Right kidney (tissue), 9 donors: ENCODE measurements at places on chromosomes 11 and 22.

DNA sequence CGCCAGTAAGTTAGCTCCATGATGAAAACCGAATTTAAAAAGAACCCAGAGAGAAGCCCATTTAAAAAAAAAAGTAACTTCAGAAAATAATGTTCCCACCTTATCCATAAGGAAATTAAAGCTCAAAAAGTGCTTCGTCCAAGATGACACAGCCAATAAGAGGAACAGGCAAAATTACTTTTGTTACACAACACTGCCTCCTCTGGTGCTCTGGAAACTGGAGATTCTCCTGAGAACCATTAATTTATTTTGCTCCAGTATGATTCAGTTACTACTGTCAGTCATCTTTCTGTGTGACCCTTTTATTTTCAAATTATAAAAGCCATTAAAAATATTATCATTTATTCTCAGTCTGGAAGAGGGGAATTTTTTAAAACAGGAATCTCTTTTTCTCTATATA, 2.0 kb downstream of the IFT27 start:
- DNase-seq: no peak

- DNase-seq: no peak
These were observed 54.4 kb downstream of the GRAMD1B start for GRCh38 chr11:123484448-123484847.

GRCh38 chr11:8610532-8611116, 16.6 kb upstream of the STK33 start:
- peak; percentile 19 for DNase-seq

DNA sequence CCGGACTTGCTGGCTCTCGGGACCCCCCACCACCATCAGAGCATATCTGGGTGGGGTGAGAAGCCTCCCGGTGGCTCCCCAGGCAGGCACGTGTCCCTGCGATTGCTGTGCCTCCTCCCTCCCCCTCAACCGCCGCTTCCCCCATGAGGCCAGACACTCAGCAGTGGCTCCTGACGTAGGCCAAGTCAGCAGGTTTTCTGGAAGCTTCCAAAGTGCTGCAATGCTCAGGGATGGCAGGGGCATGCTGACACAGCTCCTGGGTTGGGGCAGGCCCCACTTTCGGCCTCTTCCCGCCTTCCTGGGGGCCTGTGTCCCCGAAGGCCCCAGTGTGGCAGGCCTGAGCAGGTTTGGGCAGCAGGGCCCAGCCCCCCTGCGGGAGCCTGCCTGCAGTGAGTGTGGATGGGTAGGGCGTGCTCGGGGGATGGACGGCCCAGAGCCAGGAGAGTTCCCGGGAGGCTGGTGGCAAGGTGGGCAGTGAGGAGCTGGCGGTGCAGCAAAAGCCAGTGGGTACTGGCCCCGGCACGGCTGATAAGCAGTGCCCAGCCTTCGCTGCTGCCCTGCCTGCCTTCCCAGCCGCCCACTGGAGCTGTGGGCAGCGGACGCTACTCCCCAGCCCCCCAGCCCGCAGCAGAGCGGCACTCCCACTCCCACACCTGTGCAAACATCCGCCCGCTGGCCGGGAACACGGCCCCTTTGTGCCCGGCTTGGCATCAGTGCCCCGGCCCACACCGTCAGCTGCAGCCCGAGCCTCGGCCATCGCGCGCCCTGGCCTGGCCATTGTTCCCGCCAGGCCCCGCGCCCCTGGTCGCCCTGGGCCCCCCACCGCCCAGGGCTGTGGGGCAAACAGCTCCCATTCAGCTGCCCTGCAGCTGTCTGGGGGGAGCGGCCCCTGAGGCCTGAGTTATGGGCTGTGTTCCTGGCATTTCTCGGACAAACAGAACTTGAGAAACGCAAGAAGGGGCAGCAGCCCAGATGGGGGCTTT, 125.0 kb downstream of the KCNQ1OT1 start:
- peak; percentile 65 for DNase-seq

- DNase-seq: no peak
These were observed 18.5 kb downstream of the GRK3 start for GRCh38 chr22:25582946-25583345.

DNA sequence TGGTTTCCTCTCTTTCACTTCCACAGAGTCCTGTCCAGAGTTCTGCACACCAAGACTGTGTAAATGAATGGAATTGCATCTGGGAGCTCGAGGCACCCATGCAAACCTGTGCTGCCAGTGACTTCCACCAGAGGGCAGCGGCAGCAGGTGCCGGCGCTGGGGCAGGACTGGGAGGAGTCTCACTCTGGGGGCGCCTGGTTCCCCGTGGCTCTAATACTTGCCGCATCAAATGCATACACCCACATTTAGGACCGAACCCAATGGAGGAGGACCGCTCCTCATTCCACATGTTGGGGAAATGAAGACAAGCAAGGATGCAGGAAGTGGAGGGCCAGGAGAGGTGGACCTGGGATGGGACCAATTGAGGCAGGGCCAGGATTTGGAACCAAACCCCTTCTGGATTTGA, 1.1 kb upstream of the CD6 start:
- no peak for DNase-seq

GRCh38 chr11:120057028-120057330, 80.9 kb downstream of the TRIM29 start:
- no peak for DNase-seq

DNA sequence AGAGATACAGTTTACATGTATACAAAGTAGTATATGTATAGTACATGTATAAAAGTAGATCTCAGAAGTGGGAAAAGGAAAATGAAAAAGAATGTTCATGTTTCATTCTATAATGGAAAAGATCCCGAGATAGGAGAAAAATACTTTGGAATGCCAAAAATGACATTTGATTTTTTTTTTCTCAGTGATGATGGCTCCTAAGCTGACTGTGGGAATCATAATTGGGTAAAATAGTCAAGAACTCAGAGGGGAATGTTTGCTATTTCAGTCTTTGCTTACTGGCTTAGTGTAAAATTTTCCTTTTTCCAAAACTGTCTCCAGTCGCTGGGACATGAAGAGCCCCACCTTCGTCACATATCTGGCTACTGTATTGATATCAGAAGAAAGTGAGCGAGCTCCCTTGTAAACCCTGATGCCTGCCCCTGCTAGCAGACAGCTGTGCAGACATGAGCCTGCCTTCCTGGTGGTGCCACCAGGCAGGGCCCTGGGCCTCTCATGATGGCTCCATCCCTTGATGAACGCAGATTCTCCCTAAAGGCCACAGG, 944.6 kb downstream of the NTM start:
- no peak for DNase-seq

GRCh38 chr11:3109921-3110706, 52.9 kb upstream of the CARS1 start:
- DNase-seq: no peak

DNA sequence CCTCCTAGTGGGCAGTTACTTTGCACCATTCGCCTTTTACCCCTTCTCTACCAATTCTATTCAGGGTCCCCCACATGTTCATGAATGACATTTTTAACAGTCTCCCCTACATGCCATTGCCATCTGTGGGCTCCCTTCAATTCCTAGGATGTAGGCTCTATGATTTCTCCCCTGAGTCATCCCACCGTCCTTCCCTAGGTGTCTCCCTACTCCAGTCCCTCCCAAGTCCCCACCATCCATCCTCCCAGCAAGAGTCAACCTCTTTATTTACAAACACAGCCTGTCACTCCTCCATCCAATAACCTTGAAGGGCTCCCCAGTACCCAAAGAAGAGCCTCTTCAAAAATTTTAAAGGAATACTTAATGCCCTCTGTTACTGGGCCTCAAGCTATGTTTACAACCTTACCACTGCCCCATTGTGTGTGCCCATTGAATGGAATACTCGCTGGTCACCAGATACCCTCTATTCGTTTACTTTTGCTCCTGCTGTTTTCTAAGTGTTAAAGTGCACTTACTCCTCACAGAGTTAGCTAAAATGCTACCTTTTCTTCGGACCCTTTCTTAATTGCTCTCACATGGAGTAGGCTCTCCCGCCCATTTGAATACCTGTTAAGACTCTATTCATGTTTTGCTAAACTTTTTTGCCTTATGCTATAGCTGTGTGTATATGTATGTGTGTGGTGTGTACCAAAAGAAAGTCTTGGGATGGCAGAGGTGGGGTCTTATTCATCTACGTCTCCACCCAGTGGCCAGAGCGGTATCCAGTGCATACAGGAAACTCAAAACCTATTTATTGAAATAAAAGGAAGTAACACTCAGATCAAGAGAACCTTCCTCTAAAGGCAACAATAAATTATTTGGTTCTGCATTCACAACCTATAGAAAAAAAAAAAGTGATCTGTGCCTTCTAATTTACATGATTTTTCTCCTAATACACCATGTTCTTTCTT, 235.8 kb upstream of the CCDC90B start:
- no peak for DNase-seq

DNA sequence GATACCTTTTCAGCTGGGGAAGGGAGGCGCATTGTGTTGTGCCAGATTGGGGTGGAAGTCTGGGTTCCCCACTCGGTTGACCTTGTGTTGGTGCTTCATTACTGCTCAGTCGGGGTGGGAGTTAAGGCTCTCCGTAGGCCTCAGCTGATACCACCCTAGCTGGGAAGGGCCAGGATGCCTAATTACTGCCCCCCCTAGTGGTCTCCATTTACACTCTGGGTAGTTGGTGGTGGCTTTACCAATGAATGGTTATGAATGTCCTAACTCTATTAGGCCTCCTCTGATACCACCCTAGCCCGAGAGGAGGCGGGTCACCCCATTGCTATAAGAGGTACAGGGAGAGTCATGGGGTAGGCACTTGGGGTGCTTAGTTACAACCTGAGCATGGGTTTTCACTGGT, 27.5 kb upstream of the HIKESHI start:
- no peak for DNase-seq

GRCh38 chr11:118338637-118339061, 3.9 kb downstream of the CD3D start:
- DNase-seq: no peak

GRCh38 chr11:19013181-19013857, 47.2 kb downstream of the MRGPRX2 start:
- no peak for DNase-seq

DNA sequence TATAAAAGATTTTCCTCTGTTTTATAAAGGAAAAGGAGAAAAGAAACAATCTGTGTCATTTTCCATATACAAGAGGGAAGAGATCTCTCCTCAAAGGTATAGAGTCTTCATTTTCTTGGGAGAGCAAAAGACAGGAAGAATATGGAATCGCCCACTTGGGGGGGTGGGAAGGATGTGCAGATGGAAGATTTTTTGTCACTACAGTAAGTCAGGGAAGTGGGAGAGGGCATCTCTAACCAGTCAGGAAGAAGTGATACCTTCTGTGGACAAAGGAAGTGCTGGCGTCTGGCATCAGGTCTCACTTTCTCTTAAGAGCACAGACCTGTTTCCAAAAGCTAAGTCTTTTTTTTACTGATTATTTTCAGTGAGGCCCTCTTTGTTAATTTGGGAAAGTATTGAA, 1.4 kb downstream of the PRR14L start:
- no peak for DNase-seq

- no peak for DNase-seq
These were observed 18.2 kb downstream of the TTLL8 start for GRCh38 chr22:50039669-50040443.

DNA sequence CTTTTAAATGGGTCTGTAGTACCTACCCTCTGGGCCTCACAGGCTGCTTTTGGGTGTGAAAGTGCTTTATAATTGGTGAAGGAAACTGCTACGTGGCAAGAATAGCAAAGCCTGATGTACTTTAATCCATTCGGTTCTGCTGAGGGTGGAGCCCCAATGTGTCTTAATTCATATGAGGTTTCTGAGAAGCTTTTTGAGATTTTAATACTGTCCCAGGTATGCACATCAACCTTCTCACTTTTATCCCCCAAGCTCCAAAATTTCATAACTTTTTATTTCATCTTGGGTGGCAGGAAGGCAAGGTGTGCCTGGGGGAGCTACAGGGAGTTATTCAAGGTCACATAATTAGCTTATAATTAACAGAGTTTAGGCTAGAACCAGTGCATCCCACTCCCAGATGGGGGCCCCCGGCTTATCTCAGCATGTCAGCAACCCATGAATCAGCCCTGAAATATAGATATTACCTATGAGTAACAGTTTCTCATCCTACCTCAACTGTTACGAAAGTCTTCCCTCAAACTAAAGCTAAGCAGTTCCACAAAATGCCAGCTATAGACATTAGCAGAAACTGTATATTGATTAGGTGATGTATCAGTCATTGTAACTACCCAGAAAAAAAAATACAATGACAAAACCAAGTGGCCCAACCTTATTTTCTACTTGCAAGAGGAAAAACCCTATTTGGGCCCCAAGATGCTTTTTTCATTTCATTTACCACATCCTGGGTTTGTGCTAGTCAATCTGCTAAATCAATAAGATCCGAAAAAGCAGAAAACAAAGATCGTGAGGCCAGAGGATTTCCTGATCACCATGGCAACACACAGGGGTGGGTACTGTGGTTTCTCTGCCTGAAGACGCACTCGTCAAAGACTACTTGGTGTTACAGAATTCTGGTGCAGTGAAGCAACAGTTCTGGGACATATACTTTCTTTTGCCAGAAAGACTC, 26.7 kb downstream of the CD44 start:
- no peak for DNase-seq

DNA sequence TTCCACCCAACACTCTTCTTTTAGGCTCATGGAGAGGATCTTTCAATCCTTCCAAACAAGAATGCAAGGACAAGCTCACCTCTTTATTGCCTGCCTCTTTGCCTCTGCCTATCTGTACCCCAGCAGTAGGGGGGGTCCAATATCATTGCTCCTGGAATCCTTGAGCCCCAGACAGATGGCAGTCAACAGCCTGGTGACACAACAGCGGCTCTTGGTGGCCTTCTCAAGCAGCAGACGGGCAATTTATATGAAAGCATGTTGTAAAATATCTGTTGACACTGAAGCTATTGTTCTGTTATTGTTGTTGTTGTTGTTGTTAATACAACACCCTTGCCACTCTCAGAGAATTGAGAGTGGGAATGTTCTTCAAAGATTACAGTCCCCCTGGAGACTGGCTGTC, 480.0 kb upstream of the CADM1 start:
- DNase-seq: no peak

DNA sequence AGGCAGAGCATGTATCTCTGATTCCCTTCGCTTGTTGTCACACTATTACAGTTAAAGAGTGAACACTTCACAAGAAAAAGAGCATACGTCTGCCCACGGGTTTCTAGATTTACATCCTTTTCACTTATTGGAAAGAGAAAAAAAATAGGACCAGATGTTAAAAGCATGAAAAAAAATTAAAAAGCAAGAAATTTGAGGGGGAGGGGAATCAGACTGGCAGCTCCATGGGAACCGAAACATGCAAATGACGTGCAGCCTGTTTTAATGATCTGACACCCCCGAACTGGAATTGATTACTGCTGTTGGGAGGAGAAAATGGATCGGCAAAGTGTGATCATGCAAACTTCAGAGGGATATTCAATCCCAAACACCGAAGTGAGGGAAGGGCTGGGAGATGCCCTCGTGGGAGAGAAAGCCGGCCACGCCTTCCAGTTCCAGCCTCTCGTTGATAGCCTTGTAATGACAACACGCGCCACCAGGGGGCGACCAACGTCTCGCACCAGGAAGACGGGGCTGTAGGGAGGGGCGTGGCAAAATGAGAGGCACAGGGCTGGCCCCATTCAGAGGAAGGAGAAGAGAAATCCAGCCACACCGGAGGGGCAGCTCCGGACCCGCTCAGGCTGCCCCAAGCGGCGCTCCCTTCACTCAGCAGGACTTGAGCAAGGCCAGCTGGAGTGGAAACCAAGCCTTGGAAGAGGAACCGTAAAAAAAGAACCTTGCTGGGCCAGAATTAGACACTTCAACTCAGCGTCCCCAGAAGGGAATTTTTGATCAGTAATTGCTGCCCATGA, 53.8 kb upstream of the SYT13 start:
- DNase-seq: peak; percentile 85
